ENCODE measurements at places on chromosomes 3 and 15. TPM values are rescaled to one million over a fixed set of nuclear protein-coding genes. Genes with fewer than 3 reads are reported as not detected.

DNA sequence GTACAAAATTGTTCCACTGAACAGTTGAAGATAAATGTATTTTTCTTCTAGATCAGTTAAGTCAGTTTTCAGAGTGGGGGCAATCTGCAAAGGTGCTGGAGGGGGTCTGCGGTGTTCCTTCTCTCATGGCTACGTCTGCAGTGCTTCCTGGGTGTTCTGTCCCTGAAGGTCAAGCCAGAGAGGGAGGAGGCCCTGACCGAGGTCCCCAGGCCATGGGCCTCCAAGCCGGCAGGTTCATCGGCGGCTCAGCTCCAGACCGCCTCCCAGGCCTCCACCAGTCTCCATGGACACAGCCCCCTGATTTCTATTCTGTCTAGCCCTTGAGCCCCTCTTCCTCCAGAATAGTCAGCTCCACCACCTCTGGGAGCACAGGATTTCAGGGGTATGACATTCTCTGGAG is 28.5 kb upstream of the TSEN2 start:
- H3K27ac ChIP-seq, result no peak overlapping the region
- no peaks in the 10 kb centered on the region for H3K36me3 ChIP-seq
- no peaks in the 10 kb centered on the region for H3K27me3 ChIP-seq
- H3K4me3 ChIP-seq, result no peak overlapping the region

CSPG5 gene
- total RNA-seq, result under 0.01 TPM

- peak overlapping the region; percentile 94 for H3K27ac ChIP-seq
- DNase-seq, result peak; percentile 73
- no peaks in the 10 kb centered on the region for H3K36me3 ChIP-seq
- no peaks in the 10 kb centered on the region for H3K27me3 ChIP-seq
These were observed 24.6 kb downstream of the RUBCN start for GRCh38 chr3:197711973-197712707.

DNA sequence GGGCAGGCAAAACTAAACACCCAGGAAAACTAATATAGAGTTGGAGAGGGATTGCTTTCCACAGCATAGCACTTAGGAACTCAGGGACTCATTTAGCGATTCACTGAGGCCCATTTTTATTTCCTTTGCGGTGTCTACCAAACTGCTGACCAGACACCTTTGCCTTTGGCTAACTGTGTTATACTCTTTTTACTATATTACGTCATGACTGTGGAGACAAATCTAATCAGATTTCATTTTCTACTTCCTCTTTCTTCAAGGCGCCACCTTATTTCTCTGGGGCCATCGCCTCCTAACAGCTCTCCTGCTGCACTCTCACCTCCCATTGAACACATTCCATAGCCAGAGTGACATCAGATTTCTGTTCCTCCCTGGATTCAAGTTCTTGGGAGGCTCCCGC is 215.7 kb upstream of the WNT5A start:
- H3K4me3 ChIP-seq, result no peak overlapping the region
- H3K27ac ChIP-seq, result no peak overlapping the region
- DNase-seq, result no peak
- no peaks in the 10 kb centered on the region for H3K4me1 ChIP-seq
- H3K27me3 ChIP-seq, result no peaks in the 10 kb centered on the region

GRCh38 chr15:63186065-63186464 is 3.3 kb upstream of the RAB8B start:
- no peaks in the 10 kb centered on the region for H3K36me3 ChIP-seq
- no peaks in the 10 kb centered on the region for H3K27me3 ChIP-seq
- no peak overlapping the region for H3K4me3 ChIP-seq
- no peak overlapping the region for H3K27ac ChIP-seq
- DNase-seq, result no peak
- H3K4me1 ChIP-seq, result no peaks in the 10 kb centered on the region

- no peak overlapping the region for H3K27ac ChIP-seq
- no peaks in the 10 kb centered on the region for H3K36me3 ChIP-seq
- no peaks in the 10 kb centered on the region for H3K27me3 ChIP-seq
- H3K4me1 ChIP-seq, result peaks cover 7% of the 10 kb centered on the region
- no peak overlapping the region for H3K4me3 ChIP-seq
These were observed 661.6 kb downstream of the SI start for GRCh38 chr3:164416491-164417222.

DNA sequence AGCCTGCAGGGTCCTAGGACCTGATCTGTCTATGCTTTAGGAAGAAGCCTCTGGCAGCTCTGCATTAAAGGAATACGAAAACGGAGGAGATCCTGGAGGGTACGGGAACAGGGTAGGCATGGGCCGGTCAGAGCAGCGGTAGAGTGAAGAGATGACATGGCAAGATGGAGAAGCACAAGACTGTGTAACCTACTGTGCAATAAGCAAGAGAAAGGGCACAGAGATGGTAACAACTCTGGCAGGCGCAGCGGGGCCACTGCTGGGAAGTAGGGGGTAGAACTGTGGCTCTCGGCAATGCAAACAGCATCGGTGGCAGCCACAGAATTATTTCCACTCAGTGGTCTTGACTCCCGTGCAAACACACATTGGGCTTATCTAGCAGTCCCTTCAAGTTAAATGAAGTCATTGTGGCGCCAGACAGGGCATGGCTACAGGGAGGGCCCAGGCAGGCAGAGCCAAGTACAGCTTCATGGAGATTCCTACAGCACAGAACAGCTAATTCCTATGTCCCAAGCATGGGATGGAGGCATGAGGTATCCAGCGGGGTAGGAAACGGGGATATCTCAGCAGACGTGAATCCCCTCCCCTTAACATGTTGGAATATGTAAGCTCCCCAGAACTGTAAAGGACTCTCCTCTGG is 28.8 kb downstream of the WHAMM start:
- H3K27me3 ChIP-seq, result no peaks in the 10 kb centered on the region
